ENCODE measurements at places on chromosomes 4 and X.

GRCh38 chrX:40272776-40273175 is 175.0 kb upstream of the BCOR start:
- no peak for DNase-seq

GRCh38 chrX:53244610-53245009 is 19.6 kb upstream of the KDM5C start:
- no peak for DNase-seq

- no peak for DNase-seq
Measured at GRCh38 chr4:101604976-101605375, 185.6 kb upstream of the BANK1 start.

- no peak for DNase-seq
Measured at GRCh38 chr4:142818031-142818430, 28.1 kb downstream of the INPP4B start.

GRCh38 chr4:173159791-173160190 is 8.8 kb upstream of the GALNT7 start:
- no peak for DNase-seq

- DNase-seq: no peak
Measured at GRCh38 chr4:56186808-56187523, 200.3 kb downstream of the AASDH start.

DNA sequence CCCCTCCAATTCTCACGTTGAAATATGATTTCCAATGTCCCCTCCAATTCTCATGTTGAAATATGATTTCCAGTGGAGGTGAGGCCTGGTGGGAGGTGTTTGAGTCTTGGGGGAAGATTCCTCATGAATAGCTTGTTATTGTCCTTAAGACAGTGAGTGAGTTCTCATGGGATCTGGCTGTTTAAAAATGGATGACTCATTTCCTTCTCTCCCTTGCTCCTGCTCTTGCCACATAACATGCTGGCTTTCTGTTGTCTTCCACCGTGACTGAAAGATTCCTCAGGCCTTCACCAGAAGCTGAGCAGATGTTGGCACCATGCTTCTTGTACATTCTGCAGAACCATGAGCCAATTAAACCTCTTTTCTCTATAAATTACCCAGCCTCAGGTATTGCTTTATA is 346.8 kb upstream of the TECRL start:
- no peak for DNase-seq

DNA sequence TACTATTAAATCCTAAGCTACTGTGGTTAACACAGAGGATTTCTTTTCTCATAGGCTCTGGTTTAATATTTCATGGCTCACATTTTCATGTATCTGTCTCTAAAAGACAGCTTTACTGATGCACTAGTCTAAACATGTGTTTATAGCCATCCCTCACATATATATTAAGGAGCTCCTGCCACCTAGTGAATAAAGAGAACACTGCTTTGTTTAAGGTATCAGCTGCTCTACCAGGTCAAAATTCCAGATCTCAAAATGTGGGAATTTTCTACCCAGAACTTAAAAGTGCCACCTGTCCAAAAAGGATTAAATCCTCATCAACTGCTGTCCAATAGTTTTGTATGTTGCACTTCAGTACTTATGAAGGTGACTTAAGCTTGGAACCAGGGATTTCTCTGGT is 188.5 kb upstream of the TEX13C start:
- no peak for DNase-seq

- DNase-seq: no peak
Measured at GRCh38 chr4:78129383-78130108, 72.4 kb downstream of the FRAS1 start.

GRCh38 chrX:20271730-20272129 is 5.0 kb upstream of the RPS6KA3 start:
- no peak for DNase-seq

GRCh38 chr4:11178433-11178832 is 250.3 kb downstream of the HS3ST1 start:
- no peak for DNase-seq

- DNase-seq: no peak
Measured at GRCh38 chr4:104881136-104881886, 265.4 kb upstream of the TET2 start.

- DNase-seq: no peak
Measured at GRCh38 chr4:120857312-120857711, 65.2 kb downstream of the PRDM5 start.

- no peak for DNase-seq
Measured at GRCh38 chr4:53885668-53886067, 178.7 kb downstream of the CHIC2 start.

GRCh38 chr4:78779280-78779679 is 3.1 kb downstream of the BMP2K start:
- DNase-seq: no peak

DNA sequence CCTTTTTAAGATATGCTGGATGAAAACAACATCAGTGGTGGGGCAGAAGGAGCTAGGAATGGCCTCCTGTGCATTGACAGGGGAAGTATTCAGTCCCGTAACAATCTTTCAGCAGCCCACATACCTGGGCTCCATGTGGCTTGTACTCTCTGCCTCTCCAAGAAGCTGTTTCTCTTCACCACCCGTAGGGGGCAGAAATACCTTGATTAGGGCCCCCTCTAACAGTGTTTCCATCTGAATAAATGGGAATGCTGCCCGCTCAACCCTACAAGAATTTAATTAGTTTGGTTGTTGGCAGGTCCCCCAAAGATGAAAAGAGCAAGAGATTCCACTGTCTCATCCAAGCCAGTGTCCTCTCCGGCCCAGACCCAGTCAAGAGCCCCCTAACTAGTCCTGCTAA is 155.2 kb downstream of the SMIM20 start:
- DNase-seq: no peak

- no peak for DNase-seq
Measured at GRCh38 chr4:11632025-11632424, 203.3 kb upstream of the HS3ST1 start.

GRCh38 chr4:63663870-63664269 is 745.4 kb downstream of the TECRL start:
- no peak for DNase-seq

- no peak for DNase-seq
Measured at GRCh38 chr4:177041356-177041755, 248.6 kb upstream of the VEGFC start.

DNA sequence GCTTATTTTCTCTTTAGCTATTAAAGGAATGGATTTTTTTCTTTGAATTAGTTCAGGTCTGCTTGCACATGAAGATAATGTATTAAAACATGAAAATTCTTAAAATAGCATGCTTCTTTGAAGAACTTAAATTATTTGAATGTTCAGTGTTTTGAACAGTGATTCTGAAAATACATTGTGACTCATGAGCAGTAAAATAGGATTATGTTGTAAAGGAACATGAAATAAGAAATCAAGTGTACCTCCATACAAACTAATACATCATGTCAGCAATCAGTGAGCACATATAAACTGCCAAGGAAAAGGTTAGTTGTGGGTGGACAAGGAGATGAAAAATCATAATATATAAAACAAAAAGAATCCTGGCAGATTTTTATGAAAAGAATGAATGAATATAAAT is 66.1 kb downstream of the SNX25 start:
- DNase-seq: no peak

Data from activated CD8-positive, alpha-beta memory T cell treated with anti-CD3 and anti-CD28 coated beads for 4 hours (primary cell).